BJ (cell line): ENCODE measurements at places on chromosomes 6 and 20. TPM values are rescaled to one million over a fixed set of nuclear protein-coding genes. Genes with fewer than 3 reads are reported as not detected.
A peak's percentile ranks its signal among the peaks of the same experiment; 100 is the strongest.

CCN6 gene
- polyA plus RNA-seq, result 0.07 TPM in 1 of 2 replicates, not detected in the other

DNA sequence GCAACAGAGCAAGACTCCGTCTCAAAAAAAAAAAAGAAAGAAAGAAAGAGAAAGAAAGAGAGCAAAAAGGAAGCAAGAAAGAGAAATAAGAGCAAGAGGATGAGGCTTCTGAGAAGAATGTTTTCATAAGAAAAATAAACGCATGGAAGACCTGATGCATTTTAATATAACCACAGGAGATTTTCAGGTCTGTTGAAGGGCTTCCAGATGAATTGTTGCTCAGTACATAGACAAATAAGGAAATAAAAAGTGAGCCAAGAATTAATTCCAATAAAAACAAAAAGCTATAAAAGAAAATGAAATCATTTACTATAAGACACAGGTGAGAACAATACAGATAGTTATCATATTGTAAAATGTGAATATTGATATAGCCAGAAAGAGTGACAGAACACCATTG lies 43.5 kb downstream of the PERP start:
- DNase-seq, result no peak

GRCh38 chr6:85452441-85452881 lies 2.6 kb downstream of the NT5E start:
- peak; percentile 53 for DNase-seq

DNA sequence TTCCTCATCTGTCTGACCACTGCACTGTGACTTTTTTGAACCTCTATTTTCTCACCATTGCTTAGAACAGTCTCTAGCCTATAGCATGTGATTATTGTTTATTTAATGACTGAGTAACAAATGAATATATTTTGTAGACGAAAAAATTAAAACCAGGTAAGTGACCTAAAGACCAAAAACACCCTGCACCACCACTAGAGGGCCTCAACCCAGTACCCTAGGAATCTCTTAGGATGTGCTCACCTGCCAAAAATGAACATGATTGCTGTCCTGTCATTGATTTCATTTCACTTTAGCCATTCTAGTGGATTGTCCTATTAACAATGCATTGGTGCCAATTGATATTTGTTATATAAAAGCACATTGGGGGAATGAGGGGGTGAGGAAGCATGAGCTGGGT lies 199.1 kb downstream of the COL9A1 start:
- DNase-seq, result no peak

DNA sequence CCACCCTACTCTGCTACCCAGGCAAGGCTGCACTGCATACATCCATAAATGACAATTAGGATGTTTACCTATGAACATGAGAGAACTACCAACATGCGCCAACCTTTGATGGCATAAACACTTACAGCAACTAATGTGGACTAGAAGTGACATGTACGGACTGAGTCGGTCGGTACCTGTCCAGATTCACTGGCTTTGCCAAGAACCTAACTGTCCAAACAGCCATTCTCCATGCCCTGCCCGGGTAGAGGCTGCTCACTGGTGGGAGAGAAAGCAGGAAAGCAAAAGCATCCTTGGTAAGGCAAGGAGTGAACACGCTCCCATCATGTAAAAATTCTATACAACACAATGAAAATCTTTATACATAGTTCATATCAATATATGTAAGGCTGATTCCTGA lies 30.0 kb downstream of the SYNDIG1 start:
- DNase-seq, result no peak

PHACTR3 gene
- polyA plus RNA-seq, result not detected in 2 replicates

- no peak for DNase-seq
These were observed 75.7 kb downstream of the PDSS2 start for GRCh38 chr6:107383705-107384104.

DNA sequence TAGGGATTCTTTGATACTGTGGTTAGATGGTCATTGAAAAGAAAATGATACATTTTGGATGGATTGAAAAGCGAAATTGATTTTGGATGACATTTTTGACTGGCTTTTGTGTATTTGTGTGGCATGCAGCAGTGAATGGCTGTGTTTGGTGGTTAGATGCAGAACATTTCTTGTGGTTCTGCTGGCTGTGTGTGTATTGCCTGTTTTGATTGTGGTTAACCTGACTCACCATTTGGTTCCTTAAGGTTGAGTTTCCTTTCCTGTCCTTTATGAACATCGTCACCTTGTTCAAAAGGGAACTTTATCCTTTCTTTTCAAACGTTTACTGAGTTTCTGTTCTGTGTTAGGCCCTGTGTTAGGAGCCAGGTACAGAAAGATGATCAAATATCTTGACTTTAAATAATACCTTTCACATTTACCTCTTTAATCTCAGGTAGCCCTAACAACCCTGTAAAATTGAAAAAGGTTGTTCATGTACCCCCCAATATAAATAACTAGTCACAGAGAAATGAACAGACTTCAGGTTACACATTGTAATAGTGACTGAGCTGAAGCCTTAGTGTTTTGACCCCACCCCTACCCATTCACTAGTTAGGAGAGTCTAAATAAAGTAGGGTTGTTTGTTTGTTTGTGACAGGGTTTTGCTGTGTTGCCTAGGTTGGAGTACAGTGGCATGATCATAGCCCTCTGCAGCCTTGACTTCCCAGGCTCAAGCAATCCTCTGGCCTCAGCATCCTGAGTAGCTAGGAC lies 23.8 kb downstream of the ANKS1A start:
- peak; percentile 26 for DNase-seq
